ENCODE measurements at places on chromosomes 1 and 21.

GRCh38 chr1:147246044-147246690 lies 3.7 kb downstream of the CHD1L start:
- no peak for DNase-seq

- DNase-seq = no peak
These were observed 216.1 kb upstream of the TMEM51 start for GRCh38 chr1:14937288-14937949.

GRCh38 chr1:182338806-182339370 lies 52.7 kb downstream of the GLUL start:
- DNase-seq = no peak

DNA sequence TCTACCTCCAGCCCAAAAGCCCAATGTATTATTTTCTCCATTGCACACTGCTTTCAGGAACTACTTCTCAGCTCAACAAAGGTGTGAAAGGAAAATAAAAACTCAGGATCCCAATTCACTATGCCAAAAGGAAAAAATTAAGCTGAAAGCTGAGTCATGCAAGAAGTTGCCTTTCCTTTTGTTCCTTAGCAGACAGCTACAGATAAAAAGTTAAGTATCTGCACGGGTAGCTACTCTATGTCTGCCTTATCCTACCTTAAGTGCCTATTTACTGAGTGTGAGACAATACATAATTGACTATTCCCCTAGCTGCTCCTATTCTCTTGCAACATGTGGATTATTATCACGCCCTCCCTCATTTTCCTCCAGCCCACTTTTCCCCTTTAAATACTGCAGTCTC lies 84.1 kb downstream of the ADCY10 start:
- no peak for DNase-seq

DNA sequence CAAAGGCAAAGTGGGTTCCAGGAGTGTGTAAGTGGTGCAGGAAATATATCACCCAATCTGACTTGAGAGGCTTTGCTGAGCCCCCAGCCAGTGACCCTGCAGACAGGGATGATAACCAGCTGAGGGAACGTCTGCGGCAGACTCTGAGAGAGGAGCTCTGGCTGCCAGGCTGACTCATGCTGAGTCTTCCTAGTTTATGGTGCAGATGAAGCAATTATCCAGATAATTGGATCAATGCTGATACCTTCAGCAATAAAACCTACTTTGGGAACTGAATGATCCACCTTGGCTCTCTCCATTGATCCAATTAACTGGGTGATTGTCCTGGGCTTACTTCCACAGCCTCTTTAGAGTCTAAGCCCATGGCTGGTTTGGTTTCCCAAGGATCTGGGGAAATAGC lies 7.3 kb downstream of the C8B start:
- DNase-seq = no peak

Data from stimulated activated CD8-positive, alpha-beta memory T cell treated with anti-CD3 and anti-CD28 coated beads, Interleukin-7, amount 100 ng/mL, for 4 hours (primary cell).